ENCODE measurements at places on chromosomes 6 and 20.

DNA sequence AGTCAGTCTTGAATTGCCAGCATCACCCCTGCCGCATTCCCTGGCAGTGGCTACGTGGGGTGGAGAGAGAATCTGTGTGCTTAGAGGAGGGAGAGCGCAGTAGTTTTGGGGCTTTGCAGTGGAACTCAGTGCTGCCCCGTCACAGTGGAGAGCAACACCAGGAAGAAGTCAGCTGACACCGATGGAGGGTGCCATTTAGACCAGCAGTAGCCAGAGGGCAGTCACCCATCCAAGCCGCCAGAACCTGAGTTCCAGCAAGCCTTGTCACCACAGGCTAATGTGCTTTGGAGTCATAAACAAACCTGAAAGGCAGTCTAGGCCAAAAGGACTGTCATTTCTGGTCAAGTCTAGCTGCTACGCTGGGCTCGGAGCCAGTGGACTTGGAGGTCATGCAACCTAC is 22.0 kb upstream of the PERP start:
- DNase-seq = no peak

- DNase-seq = no peak
Observed at GRCh38 chr6:11645016-11645415, 107.5 kb downstream of the TMEM170B start.

DNA sequence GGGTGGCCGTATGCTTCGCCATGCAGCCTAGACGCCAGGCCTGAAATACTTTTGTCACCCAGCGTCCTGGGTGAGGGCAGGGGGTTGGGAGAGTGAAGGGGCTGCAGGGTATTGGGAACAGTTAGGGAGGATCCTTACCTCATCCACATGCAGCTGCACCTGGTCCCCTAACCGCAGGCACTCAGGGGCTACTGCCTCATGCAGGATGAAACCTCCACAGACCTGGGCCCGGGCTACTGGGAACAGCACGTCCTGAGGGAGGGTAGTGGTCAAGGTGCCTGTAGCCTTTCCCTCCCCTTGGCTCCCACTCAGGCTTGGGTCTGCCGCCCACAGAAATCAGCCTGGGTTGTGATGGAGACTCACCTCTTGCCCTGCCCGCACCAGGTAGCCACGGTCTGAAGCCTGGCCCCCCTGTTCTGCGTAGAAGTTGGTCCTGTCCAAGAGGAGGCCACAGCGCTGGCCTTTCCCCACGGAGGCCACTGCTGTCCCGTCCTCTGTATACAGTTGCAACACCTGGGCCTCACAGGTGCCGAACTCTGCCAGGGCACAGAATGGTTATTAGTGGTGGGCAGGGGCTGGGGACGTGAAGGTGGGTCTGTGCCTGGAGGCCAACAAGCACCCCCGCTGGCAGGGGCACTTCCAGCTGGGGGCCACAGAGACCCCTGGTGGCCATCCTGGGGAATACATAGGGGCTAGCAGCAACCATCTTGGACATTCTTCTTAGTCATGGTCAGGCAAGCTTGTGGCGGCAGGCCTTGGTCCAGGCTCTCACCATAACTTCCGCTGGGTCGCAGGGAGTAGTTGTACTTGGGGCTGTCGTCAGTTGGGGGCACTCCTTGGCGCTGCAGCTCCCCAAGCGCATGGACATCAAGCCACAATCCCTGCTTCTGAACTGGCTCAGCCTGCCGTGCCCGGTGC is 8.6 kb downstream of the AARS2 start:
- peak; percentile 59 for DNase-seq

DNA sequence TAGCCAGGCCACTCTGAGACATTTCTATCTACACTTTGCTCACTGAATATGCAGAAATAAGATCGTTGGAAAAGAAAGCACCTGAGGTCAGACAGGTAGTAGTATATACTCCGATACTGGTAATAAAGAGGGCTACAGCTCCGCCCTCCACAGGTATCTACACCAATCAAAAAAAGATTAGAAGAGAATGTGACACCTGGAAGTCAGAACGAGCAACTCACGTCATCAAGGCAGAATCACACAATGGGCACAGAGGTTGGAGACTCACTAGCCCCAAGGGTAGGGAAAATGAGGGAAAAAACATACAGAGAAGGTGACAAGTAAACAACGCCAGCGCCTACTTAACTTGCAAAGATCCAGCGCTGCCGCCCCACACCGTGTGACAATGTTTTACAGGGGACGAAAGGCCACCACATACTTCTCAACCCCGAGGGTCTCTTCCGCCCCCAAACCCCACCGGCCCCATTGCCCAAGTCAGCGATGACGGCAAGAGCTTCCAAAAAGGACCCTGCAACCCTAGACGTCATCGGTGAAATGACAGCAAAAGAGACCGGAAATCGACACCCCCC is 653 bp downstream of the LMBRD1 start:
- DNase-seq = no peak

DNA sequence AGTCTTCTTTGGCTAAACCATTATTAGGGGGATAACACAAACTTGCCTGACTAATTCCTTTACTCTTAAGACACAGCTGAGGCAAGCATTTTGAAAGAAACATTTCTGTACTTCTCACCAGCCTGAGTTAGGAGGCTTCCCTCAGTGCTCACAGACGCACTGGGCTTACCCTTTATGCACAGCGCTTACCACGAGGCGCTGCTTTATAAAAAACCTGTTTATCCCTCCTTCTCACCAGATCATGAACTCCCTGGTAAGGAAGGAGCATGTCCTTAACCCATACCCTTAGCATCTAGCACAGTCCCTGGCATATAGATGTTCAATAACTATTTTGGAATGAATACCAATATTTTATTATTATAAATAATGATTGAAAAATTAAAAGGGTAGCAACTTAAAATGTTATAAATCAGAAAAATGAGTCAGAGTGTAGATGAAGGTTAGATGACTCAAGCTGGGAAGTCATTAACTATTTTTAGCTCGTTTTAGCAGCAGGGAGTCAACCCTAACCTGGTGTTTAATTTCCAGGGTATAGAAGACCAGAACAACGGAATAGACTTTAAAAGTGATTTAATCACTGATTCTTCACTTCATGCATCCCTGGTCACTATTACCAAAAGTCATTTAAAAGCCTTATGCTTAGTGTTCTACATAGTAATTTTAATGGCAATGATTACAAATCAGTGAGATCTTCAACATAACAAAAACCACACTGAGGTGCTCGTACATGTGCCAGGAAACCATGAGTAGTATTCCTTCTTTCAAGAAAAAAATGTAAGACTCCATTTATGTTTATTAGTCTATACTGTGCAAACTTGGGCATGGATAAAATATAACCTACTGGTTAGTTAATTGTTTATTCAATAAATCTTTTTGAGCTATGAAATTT is 4.1 kb upstream of the TPD52L1 start:
- no peak for DNase-seq

- no peak for DNase-seq
Observed at GRCh38 chr6:137531376-137532092, 37.3 kb upstream of the OLIG3 start.

DNA sequence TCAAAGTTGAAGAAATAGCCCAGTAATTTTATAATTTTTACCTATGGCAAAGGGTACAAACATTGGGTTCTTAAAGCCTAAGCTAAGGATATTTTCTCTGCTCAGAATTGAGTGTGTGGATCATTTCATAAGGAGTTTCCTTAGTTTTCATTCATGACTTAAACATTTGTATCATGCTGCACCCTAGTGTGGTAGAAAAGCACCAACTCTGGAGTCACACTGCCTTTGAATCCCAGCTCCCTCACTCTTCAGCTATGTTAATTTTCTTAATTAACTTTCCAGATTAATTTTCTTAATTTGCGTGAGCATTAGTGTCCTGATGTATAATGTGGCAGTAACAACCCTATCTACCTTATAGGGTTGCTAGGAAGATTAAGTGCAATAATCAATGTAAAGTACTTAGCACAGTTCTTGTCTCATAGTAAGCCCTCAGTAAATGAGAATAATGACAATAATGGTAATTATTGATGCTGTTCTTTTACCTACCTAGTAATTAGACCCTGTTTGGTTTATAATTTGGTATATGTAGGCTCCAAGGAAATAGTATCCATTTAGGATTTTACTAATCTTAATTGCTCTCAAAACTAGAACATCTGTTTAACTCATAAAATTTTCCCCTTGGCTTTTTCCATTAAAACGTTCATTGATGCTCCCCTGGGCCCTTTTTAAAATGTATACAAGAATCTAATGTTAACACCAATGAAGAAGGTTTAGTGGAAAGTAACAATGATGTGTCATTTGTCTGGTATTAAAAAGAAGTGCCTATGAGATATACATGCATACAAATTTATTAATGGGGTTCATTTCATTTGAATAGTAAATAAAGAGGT is 31.6 kb downstream of the DSE start:
- DNase-seq = no peak

DNA sequence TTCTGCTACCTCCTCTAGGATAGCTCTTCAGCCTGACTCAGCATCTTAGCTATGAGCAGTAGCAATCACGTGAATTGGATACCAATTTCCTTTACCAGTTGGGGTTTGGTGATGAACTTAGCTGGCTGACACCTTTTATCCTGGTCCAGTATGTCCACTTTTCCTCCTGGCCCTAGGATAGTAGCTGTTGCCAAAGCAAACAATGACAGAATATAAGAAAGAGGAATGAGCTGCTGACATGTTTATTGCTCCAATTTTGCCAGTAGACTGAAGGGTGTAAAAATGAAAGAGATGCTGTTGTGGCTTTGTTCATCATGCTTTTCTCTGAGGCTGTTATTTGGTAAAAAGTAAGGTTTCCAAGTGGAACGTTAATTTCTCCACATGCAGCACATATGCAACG is 168.3 kb upstream of the JAG1 start:
- DNase-seq = no peak

GRCh38 chr6:135002229-135002844 is 52.3 kb downstream of the HBS1L start:
- peak; percentile 18 for DNase-seq

DNA sequence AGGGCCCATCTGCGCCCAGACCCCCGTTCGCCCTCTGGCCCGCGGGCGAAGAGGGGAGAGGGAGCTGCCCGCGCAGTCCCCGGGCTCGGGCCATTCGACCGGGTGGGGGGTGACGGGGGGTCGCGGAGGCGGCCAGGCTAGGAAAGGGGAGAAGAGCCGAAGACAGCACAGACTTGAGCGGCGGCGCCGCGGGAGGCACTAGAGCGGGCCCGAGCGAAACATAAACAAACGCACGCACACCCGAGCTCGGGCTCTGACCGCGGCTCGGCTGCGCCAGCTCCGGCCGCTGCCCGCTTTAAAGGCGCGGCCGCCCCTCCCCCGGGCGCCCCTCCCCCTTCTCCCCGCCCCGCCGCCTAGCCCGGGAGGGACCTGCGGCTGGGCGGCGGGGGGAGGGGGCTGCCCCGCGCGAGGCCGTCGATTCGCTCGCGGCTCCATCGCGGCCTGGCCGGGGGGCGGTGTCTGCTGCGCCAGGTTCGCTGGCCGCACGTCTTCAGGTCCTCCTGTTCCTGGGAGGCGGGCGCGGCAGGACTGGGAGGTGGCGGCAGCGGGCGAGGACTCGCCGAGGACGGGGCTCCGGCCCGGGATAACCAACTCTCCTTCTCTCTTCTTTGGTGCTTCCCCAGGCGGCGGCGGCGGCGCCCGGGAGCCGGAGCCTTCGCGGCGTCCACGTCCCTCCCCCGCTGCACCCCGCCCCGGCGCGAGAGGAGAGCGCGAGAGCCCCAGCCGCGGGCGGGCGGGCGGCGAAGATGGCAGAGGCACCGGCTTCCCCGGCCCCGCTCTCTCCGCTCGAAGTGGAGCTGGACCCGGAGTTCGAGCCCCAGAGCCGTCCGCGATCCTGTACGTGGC is at the start of gene FOXO3:
FOXO3 (plus strand) TSS at position 455 of the 846 bp plus-strand sequence; CDS start at position 747, 292 bp downstream.
- DNase-seq = peak; percentile 95

DNA sequence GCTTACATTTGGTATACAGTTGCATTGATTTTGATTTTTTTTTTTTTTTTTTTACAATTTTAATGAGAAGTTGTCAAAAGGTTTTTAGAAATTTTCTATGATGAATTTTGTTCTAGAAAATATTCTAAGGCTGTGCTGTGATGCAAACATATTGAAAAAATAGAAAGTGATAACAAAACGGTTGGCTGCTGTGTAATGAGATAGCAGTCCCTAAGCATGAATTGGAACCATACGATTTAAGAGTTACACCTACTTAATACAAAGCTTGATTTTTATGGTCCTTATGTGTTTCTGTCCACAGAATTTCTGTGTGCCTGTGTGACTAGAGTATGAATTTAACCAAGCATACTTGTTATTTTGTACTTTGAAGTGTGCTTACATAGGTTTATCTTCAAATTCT is 12.1 kb downstream of the HIVEP1 start:
- no peak for DNase-seq

GRCh38 chr6:6595025-6595424 is 6.5 kb downstream of the LY86 start:
- DNase-seq = no peak

DNA sequence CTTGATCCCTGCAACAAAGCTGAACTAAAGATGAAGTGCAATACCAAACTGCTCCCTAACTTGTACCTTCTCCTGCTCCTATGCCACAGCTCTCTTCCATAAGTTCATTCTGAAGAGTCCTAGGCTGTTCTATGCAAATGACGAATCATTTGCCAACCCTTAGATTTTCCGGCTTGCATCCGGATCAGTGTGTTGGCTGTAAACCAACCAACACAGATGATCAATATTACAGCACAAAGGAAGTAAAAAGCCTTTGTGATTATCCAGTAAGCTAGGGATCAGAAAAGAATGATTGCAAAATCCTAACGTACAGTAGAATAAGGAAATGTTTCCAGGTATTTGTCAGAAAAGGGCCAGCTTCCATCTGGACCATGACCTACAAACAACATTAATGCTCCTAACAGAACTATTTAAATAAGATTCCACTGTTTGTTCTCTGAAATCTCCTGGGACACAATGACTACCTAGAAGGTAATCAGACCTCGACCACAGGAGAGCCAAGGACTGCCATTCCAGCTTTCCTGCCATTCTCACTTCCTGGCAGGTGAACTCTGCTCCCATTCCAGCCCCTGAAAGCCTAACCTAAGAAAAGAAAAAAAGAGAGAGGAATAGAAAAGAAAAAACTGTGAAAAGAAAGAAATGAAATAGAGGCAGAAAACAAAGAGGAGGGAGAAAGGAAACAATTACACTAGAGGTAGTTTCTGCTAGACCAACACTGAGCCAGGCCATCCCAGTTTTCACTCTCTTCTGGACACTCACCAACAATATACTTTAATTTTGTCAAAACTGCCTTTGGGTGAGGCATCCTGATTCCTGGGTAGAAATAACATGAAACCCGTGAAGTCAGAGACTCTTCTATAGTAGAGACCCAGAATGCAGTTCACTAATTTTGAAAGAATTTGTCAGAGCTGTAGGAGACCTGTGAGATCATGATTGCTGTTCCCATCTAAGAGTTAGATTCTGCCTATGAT is 19.7 kb downstream of the GMDS start:
- DNase-seq = no peak

DNA sequence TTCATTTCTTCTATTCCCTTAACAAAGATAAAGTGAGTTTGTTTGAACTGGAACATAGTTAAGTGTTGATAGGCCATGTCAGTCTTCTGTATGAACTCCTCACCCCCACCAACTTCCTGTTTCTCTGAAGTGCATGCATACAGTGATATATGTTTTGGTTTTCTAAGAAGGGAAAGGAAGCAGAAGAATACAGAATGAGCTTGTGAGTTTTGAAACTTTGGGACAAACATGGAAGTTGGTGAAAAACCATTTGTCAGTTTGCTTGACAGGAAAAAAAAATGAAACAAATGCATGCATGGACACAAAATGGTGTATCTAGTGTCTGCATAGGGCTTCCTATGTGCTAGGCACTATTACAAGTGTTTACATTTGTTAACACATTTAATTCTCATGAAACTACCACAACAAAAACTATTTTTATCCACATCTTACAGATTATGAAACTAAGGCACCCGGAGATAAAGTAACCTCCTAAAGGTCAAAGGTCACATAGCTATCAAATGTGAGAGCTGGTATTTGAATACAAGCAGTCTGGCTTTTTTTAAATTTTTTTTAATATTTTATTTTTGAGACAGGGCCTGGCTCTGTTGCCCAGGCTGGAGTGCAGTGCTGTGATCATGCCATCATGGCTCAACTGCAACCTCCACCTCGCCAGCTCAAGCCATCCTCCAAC is 105.9 kb downstream of the ADGRB3 start:
- peak; percentile 16 for DNase-seq
